ENCODE measurements at places on chromosomes 7 and 10.

GRCh38 chr10:27774831-27775230 lies 29.2 kb upstream of the MKX start:
- no peak for DNase-seq

- DNase-seq: no peak
Measured at GRCh38 chr7:95229301-95229700, 95.0 kb downstream of the PON1 start.

DNA sequence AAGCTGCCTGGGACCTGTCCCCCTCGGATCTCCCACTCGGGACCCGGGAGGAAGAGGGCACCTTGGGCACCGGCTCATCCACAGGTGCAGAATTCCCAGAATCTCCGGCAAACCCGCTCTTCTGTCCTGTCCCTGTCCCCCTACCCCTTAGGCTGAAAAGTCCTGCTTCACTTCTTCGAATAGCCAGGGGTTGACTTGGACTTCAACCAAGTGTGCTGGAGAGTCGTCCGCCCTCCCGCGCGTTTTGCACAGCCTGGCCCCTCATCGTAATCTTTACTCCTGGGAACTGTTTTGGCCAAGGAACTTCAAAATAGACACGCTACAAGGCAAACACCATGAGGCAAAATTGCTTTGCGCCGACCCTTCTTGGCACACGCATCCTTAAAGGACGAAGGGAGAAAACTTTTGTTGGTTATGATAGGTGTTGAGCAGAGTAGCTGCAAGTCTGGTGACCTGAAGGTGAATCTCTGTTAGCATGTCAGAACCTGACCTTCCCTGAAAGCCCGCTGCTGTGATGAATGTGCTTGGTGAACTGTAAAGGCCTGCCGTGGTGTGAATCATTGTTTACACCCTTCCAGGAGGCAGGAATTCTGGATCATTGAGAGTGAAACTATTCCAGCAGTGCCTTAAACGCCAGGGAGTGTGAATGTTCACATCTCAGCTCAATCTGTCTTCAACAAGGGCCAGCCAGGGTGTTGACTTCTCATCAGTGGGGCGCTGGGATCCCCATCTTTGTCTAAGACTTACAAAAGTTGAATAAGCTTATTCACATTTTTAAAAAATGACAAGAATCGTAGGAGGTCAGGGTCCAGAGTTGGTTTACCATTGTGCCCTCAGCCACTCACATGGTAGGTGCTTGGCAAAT lies 589 bp upstream of the RAPGEF5 start:
- no peak for DNase-seq

- no peak for DNase-seq
Measured at GRCh38 chr7:159025161-159025779, 119.4 kb downstream of the VIPR2 start.

GRCh38 chr7:2120841-2121830 lies 111.6 kb downstream of the MAD1L1 start:
- no peak for DNase-seq

GRCh38 chr10:101839002-101839401 lies 4.6 kb downstream of the KCNIP2 start:
- DNase-seq: no peak

DNA sequence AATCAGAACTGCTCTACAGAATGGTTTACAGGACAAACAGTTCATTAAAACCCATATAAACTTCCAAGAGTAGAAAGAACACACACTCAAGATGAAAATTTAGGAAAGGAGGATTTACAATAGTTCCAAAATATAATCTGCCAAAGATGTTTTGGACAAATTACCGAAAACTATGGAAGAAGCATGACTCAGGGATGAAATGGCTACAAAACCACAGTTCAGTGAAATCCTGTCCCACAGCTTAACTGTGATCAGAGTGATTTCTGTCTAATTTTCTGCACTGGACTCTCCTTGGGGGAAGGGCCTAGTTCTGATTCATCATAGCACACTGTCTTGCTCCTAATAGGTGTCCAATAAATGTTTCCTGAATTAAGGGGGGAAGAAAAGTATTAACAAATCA lies 82.2 kb downstream of the HIPK2 start:
- no peak for DNase-seq

- DNase-seq: no peak
Measured at GRCh38 chr10:35611750-35612149, 6.6 kb downstream of the GJD4 start.

DNA sequence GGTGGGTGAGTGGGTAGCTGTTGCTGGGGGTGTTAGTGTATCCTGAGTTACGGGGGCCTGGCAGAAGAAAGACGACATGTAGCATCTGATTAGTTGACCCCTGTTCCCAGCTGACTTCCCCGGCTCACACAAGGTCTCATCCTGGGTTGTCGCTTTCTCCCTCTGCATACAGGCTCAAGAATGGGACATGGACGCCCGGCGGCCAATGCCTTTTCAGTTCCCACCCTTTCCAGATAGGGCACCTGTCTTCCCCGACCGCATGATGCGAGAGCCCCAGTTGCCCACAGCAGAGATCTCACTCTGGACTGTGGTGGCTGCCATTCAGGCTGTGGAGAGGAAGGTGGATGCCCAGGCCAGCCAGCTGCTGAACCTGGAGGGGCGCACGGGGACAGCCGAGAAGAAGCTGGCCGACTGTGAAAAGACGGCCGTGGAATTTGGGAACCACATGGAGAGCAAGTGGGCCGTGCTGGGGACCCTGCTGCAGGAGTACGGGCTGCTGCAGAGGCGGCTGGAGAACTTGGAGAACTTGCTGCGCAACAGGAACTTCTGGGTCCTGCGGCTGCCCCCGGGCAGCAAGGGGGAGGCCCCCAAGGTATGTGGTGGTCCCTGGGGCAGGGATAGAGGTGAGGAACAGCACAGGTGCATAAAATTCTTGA lies 2.9 kb downstream of the ZNF282 start:
- DNase-seq: no peak

DNA sequence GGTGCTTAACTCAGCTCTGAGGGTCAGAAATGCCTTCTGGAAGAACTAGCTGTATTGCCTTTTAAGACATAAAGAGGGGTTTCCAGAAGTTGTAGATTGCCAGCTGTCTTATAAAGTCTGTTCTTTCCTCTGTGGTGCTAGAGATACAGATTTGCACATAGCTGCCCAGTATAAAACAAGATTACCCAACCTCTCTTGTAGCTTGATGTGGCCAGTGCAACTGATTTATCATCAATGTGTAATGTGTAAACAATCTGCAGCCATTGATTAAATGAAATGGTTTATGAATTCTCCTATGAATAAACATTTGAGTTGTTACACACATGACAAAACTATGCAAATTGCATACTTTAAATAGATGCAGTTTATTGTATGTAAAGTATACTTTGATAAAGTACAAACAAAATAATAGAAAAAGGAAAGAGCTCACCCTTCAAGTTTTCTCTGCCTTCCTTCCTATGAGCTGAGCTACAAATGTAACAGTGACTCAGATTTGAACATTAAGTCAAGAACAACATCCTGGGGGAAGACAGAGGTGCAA lies 195.2 kb downstream of the TMEM26 start:
- DNase-seq: no peak

GRCh38 chr10:110456046-110456445 lies 41.7 kb upstream of the DUSP5 start:
- no peak for DNase-seq

GRCh38 chr7:99629643-99630042 lies 12.9 kb downstream of the ZSCAN25 start:
- no peak for DNase-seq

GRCh38 chr10:75884808-75885207 lies 453.4 kb downstream of the LRMDA start:
- DNase-seq: no peak

- peak; percentile 52 for DNase-seq
Measured at GRCh38 chr7:128387216-128388144, 22.3 kb downstream of the IMPDH1 start.
